Neural crest cell (in vitro differentiated cells): ENCODE measurements at places on chromosomes 1 and 21. TPM values are rescaled to one million over a fixed set of nuclear protein-coding genes. Genes with fewer than 3 reads are reported as not detected.

DNA sequence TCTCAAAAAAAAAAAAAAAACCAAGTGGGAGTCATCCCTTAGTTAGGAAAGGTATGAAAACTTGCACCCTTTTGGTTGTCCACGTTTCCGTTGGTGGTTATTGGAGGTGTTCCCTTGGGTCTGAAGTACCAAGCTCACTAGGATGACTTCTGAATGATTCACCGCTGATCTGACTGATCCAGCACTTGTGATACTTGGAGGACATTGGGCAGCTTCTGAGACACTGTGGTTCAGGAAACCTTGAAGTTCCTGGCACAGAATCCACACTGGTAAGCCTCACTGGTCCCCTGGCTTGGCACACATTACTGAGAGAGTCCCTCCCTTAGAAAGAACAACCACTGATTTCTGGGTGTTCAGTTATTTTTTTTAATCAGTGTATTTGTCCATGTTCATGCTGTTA is 91.9 kb downstream of the RYR2 start:
- H3K36me3 ChIP-seq: no peaks in the 10 kb centered on the region
- H3K27ac ChIP-seq: no peak overlapping the region
- no peaks in the 10 kb centered on the region for H3K27me3 ChIP-seq
- H3K4me3 ChIP-seq: no peak overlapping the region
- H3K4me1 ChIP-seq: no peaks in the 10 kb centered on the region

- H3K36me3 ChIP-seq: no peaks in the 10 kb centered on the region
- DNase-seq: no peak
- no peak overlapping the region for H3K4me3 ChIP-seq
Observed at GRCh38 chr1:185560760-185561159, 173.4 kb upstream of the HMCN1 start.

DNA sequence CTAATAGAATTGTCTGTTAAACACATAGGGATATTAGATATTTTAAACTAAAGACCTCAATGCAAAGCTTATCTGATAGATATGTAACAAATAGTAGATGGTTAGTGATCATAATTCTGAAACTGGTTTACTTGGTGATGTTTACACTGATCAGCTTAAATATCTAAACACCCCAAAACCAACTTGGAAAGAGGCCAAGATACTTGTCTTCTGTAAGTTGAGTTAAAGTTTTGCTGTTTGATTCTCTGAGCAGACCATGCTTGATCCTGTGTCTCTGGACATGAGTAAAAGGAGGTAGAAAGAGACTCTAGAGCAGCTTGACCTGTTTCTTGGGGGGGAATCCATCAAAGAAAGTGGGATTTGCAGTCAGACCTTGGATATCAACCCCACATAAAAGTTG is 107.5 kb downstream of the NEK7 start:
- H3K27ac ChIP-seq: no peak overlapping the region
- H3K4me3 ChIP-seq: no peak overlapping the region
- DNase-seq: no peak
- no peaks in the 10 kb centered on the region for H3K36me3 ChIP-seq

- peaks cover 17% of the 10 kb centered on the region for H3K4me1 ChIP-seq
- no peak for DNase-seq
- peaks cover 76% of the 10 kb centered on the region for H3K27me3 ChIP-seq
- no peak overlapping the region for H3K27ac ChIP-seq
Observed at GRCh38 chr1:65791396-65791795, 1.3 kb upstream of the PDE4B start.

DNA sequence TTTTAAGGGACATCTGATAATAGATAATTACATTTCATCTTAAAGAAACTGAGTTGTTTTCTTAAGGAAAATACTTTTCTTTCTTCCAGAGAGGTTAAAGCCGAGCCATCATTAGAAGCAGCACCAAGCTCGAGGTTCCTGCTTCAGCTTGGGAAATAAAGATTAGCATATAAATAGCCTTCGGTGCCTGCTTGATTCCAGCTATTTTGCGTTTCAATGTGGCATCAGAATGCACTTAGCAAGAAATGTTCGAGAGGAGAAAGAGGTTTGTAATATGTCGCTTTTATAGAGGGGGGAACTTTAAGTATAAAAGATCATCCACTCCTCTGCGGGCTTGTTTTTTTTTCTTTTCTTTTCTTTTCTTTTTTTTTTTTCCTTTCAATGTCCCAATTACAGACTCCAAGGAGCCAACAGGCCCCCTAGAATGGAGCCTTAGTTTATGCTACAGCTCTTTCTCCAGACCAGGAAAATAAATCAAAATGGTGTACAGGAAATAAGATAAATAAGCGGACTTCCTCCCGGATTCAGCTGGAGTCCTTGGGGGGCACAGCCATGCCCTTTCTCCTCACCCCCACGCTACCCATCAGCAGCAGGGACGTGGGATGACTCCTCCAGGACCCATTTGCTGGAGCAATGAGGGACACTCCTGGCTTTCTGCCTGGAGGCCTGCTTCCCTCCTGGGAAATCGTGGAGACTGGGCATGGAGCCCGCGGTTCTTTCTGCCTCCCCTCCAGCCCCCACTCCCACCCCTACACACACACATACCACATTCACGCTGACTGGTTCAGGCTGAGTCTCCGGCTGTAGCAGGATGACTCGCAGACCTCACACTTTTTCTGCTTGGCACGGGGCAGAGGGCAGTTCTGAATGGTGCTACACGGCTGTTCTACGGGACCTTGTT is 131.6 kb downstream of the RRAGC start:
- peaks cover 16% of the 10 kb centered on the region for H3K4me1 ChIP-seq
- H3K27ac ChIP-seq: peak overlapping the region; percentile 78
- DNase-seq: no peak
- no peaks in the 10 kb centered on the region for H3K36me3 ChIP-seq
- peaks cover 31% of the 10 kb centered on the region for H3K27me3 ChIP-seq

- no peaks in the 10 kb centered on the region for H3K36me3 ChIP-seq
- no peak overlapping the region for H3K27ac ChIP-seq
- H3K4me1 ChIP-seq: no peaks in the 10 kb centered on the region
- H3K27me3 ChIP-seq: peaks cover 48% of the 10 kb centered on the region
- no peak overlapping the region for H3K4me3 ChIP-seq
- DNase-seq: no peak
Observed at GRCh38 chr1:236673289-236673919, 12.9 kb upstream of the ACTN2 start.

DNA sequence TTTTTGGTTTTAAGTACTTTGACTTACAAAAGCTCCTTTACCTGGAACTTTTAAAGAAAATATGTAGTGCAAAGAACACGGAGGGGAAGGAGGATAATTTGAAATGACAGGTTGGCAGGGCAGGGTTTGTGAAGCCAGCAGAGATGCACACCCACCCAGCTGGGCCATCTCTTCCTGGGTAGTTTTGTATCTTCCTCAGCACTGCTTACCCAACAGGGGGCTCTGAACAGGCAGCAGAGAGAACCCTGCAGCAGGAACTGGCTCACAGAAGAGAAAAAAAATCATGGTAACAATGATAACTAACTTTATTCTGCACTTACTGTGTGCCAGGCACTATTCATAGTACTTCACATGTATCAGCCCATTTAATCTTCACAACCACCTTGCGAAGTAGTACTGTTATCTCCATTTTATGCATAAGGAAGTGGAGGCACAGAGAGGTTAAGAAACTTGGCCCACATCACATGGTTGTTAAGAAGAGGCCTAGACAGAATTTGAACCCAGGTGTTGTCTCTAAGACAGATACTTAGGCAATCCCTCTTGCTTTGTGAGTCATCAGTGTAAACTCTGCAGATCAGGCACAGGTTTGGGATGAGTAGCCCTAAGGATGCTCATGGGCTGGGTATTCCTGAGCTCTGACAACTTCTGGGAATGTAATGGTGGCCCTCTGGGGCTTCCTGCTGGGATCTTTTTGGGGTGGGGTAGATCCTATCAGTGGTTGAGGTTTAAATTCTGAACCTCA is 60.8 kb downstream of the ELK4 start:
- no peaks in the 10 kb centered on the region for H3K4me1 ChIP-seq
- no peak overlapping the region for H3K4me3 ChIP-seq
- no peaks in the 10 kb centered on the region for H3K36me3 ChIP-seq
- H3K27me3 ChIP-seq: peaks cover 76% of the 10 kb centered on the region

DNA sequence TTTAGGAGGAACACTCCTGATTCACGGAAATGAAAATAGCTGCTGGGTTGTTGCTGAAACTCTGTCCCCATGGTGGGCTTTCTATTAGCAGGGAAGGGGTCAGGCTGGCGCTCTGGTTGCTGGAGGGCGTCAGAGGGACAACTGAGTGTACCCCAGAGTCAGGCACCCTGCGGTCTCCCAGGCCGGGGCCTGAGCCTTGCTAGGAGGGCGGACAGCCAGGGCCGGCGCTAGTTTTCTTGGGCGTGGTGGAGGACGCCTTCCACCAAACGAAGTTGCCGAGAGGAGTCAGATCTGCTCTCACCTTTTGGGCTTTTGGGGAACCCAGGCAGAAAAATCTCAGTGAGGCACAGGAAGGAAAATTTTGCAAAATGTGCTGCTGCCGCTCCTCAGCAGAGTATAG is 54.8 kb downstream of the NGF start:
- no peak overlapping the region for H3K27ac ChIP-seq
- no peaks in the 10 kb centered on the region for H3K27me3 ChIP-seq
- no peak overlapping the region for H3K4me3 ChIP-seq
- no peaks in the 10 kb centered on the region for H3K36me3 ChIP-seq

DNA sequence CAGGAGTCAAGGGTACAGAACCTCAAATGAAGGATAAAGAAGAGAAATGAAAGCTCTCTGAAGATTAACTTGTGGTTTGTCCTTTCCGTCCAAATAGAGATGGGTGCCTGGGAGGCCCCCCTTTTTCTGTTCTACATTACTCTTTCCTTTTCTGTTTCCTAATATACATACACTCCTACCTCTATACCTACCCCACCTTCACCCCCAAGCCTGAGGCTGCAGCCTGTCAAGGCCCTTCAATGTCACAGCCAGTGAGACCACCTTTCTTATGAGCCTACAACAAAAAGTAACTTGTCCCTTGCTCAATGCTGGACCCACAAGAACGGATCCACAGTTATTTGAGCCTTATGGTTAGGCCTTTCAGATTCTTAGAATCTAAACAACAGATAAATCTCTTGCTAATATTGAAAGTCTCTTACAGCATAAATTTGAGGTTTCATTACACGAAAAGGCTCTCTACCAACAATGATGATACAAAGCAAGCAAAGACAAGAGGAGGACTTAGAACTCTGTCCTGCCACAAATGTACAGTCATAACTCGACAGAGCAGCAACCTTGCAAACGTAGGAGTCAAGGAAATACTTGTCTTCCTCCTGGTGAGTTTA is 4.1 kb upstream of the TRAF3IP3 start:
- H3K36me3 ChIP-seq: no peaks in the 10 kb centered on the region
- DNase-seq: no peak
- peaks cover 42% of the 10 kb centered on the region for H3K27me3 ChIP-seq

- no peak for DNase-seq
- no peak overlapping the region for H3K27ac ChIP-seq
- no peaks in the 10 kb centered on the region for H3K36me3 ChIP-seq
- H3K27me3 ChIP-seq: peaks cover 12% of the 10 kb centered on the region
- H3K4me3 ChIP-seq: no peak overlapping the region
Observed at GRCh38 chr21:44272284-44272858, 10.7 kb upstream of the DNMT3L start.

DNA sequence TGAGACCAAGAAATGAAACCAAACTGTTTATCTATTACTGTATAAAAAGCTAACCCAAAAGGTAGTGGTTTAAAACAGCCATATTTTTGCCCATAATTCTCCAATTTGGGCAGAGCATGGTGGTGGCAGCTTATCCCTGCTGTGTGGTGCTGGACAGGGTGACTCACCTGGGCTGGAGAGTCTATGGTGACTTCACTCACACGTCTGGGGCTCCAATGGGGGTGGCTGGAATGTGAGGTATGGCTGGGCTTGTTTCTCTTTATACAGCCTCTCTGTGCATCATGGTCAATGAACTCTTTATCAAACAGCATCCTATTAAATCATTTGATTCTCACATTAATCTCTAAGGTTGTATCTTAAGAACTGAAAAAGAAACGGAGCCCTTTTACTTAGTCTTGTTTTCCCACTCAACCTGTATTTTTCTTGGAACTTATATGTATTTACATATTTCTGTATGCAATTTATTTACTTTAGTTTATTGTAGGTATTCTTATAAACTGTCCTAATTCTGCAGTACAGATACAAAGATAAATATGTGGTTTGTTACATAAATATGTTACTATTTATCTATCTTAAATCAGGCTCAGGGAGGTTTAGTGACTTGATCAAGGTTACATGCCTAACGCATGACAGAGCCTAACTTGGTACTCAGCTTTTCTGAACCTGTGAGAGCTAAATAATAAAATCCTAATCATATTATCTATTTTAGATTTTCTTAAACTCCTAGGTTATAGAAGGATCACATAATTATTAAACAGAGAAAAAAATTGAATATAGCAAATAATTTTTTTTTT is 37.5 kb upstream of the WLS start:
- DNase-seq: no peak
- no peak overlapping the region for H3K4me3 ChIP-seq
- no peaks in the 10 kb centered on the region for H3K36me3 ChIP-seq
- no peak overlapping the region for H3K27ac ChIP-seq
- no peaks in the 10 kb centered on the region for H3K4me1 ChIP-seq

- no peak for DNase-seq
- H3K27me3 ChIP-seq: peaks cover 2% of the 10 kb centered on the region
- peaks cover 5% of the 10 kb centered on the region for H3K36me3 ChIP-seq
- no peaks in the 10 kb centered on the region for H3K4me1 ChIP-seq
Observed at GRCh38 chr1:90154711-90155110, 159.8 kb downstream of the ZNF326 start.

DNA sequence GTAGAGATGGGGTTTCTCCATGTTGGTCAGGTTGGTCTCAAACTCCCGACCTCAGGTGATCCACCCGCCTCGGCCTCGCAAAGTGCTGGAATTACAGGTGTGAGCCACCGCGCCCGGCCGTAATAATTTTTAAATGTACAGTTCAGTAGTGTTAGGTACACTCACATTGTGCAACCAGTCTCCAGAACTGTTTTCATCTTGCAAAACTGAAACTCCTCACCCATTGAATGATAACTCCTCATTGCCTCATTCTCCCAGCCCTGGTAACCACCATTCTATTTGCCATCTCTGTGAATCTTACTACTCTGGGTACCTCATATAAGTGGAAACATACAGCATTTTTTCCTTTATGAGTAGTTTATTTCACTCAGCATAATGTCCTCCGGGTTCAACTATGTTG is 3.4 kb downstream of the NLRP3 start:
- H3K4me1 ChIP-seq: no peaks in the 10 kb centered on the region
- DNase-seq: no peak
- no peak overlapping the region for H3K4me3 ChIP-seq
- H3K36me3 ChIP-seq: no peaks in the 10 kb centered on the region
- H3K27me3 ChIP-seq: peaks cover 5% of the 10 kb centered on the region
- no peak overlapping the region for H3K27ac ChIP-seq

S100A7A gene
- not detected in 2 replicates for total RNA-seq

CNKSR1 gene
- total RNA-seq: 3.0 and 3.6 TPM in 2 replicates

ZNHIT6 gene
- 19.9 and 20.4 TPM in 2 replicates for total RNA-seq

HLX gene
- 0.43 and 0.61 TPM in 2 replicates for total RNA-seq

SERTAD4 gene
- 1.5 and 1.6 TPM in 2 replicates for total RNA-seq

ANGPTL1 gene
- total RNA-seq: 0.21 and 0.96 TPM in 2 replicates
